ENCODE measurements at places on chromosomes 7 and 10. TPM values are rescaled to one million over a fixed set of nuclear protein-coding genes. Genes with fewer than 3 reads are reported as not detected.

Gene PAX2
- not detected for total RNA-seq

Gene JCAD
- 4.3 TPM for total RNA-seq

Gene PTN
- total RNA-seq, result 38.6 TPM

Gene IGFBP3
- 21.3 TPM for total RNA-seq

Gene CALCR
- not detected for total RNA-seq

Gene DPYSL4
- 2.7 TPM for total RNA-seq

Gene IDI2
- total RNA-seq, result not detected

Gene RBM28
- 9.0 TPM for total RNA-seq

Gene DIP2C
- 12.3 TPM for total RNA-seq

Gene CPEB3
- 0.43 TPM for total RNA-seq

Gene C10orf53
- total RNA-seq, result not detected

Gene CNTNAP2
- total RNA-seq, result not detected

Gene VGF
- total RNA-seq, result not detected

Gene CEP55
- 0.94 TPM for total RNA-seq

Gene ERVW-1
- total RNA-seq, result not detected

Gene BLNK
- total RNA-seq, result 0.09 TPM

Gene NEUROD6
- not detected for total RNA-seq

Gene FRMPD2
- total RNA-seq, result not detected

Gene CAMK2G
- total RNA-seq, result 23.8 TPM

Gene MRC1
- not detected for total RNA-seq

Gene FAM25A
- total RNA-seq, result not detected

Gene AOC1
- not detected for total RNA-seq

Gene SP8
- not detected for total RNA-seq

Gene AKR1C2
- total RNA-seq, result 48.6 TPM

Gene MAT1A
- not detected for total RNA-seq

Gene AGAP5
- 2.8 TPM for total RNA-seq

Gene ERLIN1
- total RNA-seq, result 32.8 TPM

Gene FEZF1
- not detected for total RNA-seq

Gene VIPR2
- total RNA-seq, result not detected

Gene CHAT
- total RNA-seq, result not detected

Gene SCIN
- total RNA-seq, result not detected

Gene CYP3A5
- 3.1 TPM for total RNA-seq

Gene PILRA
- 0.26 TPM for total RNA-seq

Gene CYP3A4
- total RNA-seq, result not detected

Gene NUTM2D
- 1.6 TPM for total RNA-seq

Gene SLIT1
- total RNA-seq, result under 0.01 TPM

Gene TBXAS1
- total RNA-seq, result 2.1 TPM

Gene CLDN4
- total RNA-seq, result 0.43 TPM

Gene THSD7A
- 1.1 TPM for total RNA-seq
